ENCODE measurements at places on chromosomes 4 and X. TPM values are rescaled to one million over a fixed set of nuclear protein-coding genes. Genes with fewer than 3 reads are reported as not detected.

Gene NCAPG
- total RNA-seq: 46.3 TPM

Gene DDX53
- total RNA-seq: not detected

DNA sequence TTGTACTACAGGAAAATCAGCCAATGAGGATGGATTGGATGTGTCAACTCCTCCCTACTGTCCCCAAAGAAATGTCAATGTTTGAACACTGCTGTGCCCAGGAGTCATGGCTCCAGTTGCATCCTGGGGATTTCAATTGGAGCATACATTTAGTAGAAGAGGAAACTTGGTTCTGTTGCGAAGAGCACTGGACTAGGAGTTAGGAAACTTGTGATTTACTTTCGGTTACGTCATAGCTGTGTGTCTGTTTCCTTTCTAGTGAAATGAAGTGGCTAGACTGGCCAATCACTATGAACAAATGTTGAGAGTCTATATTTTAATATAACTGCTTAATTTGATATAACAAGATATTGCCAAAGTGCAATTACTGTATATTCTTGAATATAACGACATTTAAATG is 35.2 kb downstream of the ARL9 start:
- no peak for DNase-seq

DNA sequence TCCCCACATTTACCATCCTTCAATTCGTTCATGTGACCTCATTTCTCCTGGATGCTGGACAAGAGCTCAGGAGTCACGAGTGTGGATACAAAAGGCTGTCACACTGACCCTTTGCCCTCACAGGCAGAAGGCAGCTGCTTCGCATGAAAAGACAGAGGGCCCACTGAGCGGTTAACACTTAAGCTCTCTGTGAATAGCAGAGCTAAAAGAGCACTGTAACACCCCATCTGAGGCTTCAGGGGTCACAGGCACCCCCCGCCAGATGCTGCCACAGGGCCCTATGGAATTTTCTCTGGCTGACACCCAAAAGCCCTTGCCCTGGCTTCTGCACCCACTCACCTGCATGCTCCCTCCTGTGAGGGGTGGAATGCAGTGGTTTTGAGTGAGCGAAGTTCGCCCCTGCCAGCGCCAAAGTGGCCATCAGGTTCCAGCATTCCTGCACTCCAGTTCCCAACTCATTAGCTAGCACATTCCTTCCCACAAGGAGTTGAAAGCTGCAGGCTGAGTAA is 360.9 kb downstream of the PPP3CA start:
- no peak for DNase-seq

DNA sequence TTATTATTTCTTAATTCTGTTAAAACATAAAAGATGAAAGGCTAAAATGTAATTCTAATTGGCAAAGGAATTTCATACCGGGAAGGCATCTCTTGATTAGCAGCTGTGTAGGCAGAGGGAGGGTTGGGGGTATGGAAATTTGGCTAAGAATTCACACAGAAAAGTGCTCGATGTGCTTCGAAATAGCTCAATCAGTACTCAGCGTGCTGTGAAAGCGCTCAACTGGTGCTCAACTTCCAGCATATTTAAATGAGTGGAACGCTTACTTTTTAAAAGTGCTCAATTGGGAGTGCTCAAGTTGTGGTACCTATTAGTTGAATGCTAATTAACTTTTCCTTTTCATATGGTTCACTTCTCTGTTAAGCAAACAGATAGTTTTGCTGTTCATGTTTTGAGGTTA is 695.9 kb upstream of the ATOH1 start:
- no peak for DNase-seq

DNA sequence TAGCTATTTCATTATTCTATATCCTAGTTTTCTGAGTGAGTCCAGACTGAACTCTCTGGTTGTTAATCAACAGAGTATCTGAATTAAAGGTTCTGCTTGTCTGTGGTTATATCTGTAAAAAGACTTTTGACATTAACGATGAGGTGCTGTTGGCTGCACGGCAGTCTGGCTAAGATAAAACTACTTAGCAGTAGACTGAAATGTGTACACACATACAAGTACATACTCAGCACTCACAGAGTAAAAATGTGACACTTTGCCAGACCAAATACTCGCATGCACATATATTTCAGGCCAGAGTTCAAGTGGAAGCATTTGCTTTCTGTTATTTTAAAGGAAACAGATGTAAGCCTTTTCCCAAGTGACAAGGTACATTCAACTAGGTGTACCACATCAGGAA is 80.5 kb downstream of the PRDM5 start:
- no peak for DNase-seq

- DNase-seq: no peak
Observed at GRCh38 chrX:40385682-40386081, 195.1 kb upstream of the ATP6AP2 start.

DNA sequence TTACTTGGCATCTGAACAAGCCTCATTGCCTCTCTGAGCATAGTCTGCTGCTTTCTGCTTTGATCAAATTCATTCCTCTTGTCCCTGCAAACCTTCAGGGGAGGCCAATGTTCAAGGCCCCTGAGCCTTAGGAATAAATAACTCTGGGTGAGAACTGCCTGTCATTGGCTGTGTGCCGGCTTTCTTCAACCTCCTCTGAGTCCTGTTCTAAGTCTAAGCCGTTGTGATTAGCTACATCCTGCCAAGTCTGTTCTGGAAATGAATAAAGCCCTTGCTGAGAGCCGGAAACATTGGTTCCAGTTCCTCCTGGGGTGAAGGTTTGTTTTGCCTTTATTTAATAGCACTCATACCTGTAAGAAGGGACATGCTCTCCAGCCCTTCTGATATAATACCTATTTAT is 13.8 kb downstream of the RNF4 start:
- DNase-seq: no peak

GRCh38 chrX:107213477-107213876 is 7.1 kb downstream of the DNAAF6 start:
- no peak for DNase-seq

DNA sequence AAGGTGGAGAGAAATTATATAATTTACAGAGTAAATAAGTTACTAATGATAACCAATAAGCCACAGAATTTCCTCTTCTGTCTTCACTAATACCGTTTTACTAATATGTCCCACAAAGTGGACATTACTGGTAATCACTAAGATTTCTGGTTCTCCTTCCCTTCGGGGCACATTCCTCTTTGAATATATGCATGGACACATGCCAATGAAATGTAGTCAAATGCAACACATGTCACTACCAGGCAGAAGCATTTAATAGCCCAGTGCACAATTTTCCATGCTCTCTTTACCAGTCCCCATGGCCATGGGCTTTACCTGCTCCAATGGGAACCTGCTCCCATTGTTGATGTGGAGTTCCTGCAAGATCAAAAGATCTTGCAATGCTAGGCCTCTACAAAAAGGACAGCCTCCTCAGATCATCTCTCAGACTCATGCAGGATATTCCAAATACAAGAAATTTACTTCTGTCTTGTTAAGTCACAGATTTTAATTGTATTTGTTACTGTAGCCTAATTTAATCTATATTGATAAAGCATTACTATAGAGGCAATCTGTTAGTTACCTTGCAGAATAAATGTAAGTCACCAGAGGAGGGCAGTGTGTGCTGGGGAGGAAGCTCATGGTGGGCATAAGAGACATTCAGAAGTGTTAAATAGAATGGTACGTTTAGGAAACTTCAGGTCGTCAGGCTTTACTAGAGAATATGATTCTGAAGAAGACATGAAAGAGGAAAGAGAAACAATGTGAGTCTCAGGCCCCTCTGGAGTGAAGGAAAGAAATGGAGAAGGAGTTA is 37.1 kb upstream of the INPP4B start:
- no peak for DNase-seq

DNA sequence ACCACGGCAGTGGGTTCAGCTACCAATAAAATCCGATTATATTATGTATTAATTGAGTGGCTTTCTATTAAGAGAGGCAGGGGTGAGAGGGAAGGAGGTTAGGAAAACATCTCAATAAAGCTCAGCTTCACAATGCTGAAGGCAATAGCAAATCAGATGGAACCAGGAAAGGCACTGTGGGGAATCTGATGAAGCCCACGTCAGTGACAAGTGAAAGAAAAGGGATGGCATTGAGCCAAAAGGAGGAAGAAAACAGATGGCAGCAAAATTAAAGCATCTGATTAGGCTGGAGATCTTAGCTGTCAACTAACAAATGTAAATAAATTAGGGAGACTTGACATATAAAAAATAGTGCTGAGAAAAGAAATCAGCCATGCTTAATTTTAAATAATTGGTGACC is 180.9 kb downstream of the RASL11B start:
- DNase-seq: no peak

DNA sequence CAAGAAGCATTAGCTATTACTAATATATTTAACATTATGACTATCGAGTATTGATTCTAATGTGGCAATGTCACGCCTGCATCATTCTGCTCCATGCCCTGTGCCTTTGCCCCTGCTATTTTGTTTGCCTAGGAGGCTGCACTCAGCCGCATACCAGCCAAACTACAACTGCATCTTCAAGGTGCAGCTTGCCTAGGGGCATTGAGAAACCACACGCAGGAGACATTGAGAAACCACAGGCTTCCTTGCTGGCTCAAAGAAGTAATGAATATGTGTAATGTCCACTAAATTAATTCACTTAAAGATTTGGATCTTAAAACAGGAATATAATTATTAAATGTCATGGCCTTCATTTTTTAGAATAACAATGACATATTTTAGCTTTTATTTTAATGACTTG is 683.6 kb upstream of the TENM3 start:
- DNase-seq: no peak

Gene CFAP47
- total RNA-seq: not detected

DNA sequence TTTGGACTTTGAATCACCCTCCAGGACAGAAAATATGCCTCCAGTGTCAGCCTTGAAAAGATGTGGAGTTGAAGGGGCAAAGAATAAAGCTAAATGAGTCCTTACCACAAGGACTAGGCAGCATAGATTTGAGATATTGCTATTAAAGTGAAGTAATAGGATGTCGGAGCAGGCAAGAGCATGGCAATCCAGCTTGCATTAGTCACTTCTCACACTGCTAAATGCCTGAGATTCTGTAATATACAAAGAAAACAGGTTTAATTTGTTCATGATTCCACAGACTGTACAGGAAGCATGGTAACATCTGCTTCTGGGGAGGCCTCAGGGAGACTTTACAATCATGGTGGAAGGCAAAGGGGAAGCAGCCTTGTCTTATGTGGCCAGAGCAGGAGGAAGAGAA is 109.8 kb upstream of the PCDH7 start:
- no peak for DNase-seq

- no peak for DNase-seq
Observed at GRCh38 chrX:9222299-9222698, 188.4 kb upstream of the FAM9B start.

- DNase-seq: no peak
Observed at GRCh38 chr4:26900765-26901164, 40.1 kb downstream of the STIM2 start.

- DNase-seq: no peak
Observed at GRCh38 chrX:12777670-12778069, 13.5 kb upstream of the PRPS2 start.

GRCh38 chrX:42857766-42858165 is 79.8 kb upstream of the PPP1R2C start:
- DNase-seq: no peak

DNA sequence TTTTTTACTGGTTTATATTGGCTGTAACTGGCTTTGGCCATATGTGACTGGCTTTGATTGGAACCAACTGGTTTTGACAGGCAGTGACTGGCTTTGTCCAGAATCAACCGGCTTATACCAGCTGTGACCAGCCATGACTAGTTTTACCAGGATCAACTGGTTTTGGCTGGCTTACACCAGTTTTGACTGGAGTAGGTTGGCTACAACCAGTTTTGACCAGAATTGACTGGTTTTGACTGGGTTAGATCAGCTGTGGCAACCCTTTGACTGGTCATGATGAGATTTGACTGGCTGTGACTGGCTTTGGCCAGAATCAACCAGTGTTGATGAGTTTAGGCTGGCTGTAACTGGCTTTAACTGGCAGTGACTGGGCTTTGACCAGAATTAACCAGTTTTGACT is 169.2 kb upstream of the AMOT start:
- no peak for DNase-seq

Gene KIAA1210
- total RNA-seq: not detected

Gene AMTN
- total RNA-seq: not detected

GRCh38 chr4:11250510-11250909 is 178.2 kb downstream of the HS3ST1 start:
- no peak for DNase-seq

- no peak for DNase-seq
Observed at GRCh38 chrX:35622601-35623000, 175.5 kb upstream of the MAGEB16 start.

Gene MAGED4B
- 0.32 TPM for total RNA-seq

DNA sequence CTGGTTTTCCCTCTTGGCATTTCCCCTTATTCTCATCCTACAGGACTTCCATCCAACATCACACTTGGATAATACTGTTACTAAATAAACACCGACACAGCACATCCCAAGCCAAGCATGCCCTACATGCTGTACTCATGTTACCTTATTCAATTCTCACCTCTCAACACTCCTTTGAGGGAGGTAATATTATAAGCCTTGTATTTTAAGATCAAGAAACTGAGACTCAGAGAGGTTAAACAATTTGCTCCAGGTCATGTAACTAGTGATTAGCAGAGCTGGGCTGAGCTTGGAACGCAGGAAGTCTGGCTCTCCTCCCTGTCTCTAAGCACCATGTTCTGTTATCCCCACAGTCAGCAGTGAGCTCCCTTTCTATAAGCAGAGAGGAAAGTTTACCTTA is 333.6 kb upstream of the IGFBP7 start:
- DNase-seq: no peak

GRCh38 chrX:9130031-9130430 is 96.1 kb upstream of the FAM9B start:
- no peak for DNase-seq

- DNase-seq: no peak
Observed at GRCh38 chr4:105605493-105605892, 53.1 kb downstream of the ARHGEF38 start.

Gene PROM1
- total RNA-seq: not detected

Gene SLC35A2
- 26.5 TPM for total RNA-seq

DNA sequence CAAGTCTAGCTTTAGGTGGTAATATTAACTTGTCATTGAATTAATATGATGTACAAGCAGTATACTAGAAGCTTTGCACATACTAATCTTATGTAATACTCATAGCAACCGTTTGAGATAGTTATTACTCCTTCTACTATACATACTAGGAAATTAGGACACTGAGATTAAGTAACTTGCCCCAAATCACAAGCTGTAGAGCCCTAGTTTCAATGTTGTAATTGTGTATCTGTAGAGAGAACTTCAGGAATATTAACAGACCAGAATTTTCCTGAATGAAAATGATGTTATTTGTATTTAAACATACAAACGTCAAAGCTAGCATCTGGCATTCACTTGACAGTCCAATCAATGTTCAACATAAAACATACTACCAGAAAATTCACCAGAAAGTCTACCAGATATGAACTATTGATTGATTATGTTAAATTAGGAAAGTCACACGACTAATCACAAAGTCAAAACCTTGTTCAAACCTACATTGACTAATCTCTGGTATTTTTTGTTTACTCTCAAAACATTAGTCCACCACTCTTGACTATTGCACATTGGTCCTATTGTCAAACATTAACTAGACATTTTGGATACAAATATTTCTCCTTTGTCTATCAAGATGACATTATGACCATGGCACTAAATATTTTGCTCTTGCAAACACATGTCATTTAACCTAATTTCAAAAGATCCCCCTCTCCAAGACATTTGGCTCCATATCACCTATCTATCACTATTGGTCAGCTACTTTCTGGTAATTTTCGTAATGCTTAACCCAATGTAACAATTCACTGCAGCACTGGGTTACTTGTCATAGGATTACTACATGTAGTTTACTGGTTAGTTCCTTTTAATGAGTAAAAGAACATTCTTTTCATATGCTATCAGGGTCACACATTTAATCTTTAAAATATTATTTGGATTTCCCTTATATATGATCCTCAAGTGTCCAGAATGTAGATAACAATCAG is 100.7 kb downstream of the GPC3 start:
- no peak for DNase-seq

Measured in activated T-helper 1 cell treated with anti-CD3 and anti-CD28 coated beads, Interleukin-12 subunit alpha, Interleukin-12 subunit beta, Interleukin-2, Interleukin-4 antibody, amounts not matched to agents 30 ng/mL and 10 ng/mL and 1 ng/mL, durations not matched to agents 14 hours and 24 hours and 36 hours (primary cell).